ENCODE measurements at places on chromosomes 11 and 22.

DNA sequence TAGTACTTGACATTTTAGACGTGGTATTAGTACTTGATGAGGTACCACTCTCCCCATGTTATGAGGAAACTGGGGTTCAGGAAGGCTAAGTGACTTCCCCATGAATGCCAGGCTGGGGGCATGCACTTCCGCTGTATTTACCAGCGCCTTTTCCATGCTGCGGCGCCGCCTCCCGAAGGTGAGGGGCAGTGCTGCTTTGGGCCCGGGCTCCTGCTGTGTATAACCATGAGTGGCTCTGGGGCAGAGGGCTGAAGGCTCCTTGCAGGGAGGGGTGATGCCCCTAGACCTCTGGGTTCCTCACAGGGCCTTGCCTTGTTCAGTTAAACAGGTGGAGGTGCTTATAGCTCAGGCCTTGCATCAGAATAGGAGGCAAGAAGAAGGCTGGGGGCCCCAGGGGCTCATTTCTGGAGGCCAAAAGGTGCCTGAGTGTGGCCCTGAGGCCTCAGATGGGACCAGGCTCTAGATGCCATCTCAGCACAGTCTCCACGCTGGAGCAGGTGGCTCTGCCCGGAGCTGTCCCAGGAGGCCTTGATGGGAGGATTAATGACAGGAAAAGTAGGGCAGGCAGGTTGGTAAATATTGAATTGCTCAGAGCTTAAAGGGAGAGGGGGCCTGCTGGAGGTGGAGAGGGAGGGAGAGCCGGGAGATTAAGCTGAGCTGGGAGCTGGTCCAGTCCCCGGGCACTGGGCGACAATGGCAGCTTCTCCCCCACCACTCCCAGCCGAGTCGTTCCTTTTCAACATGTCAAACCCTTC, 129.6 kb downstream of the CEP164 start:
- DNase-seq, result peak; percentile 81

GRCh38 chr11:26851291-26851690, 129.4 kb upstream of the SLC5A12 start:
- peak; percentile 68 for DNase-seq

- no peak for DNase-seq
These were observed 5.8 kb upstream of the OR5B2 start for GRCh38 chr11:58433638-58434203.

GRCh38 chr11:69703768-69704507, at the start of gene FGF19:
Gene FGF19, minus strand, starts transcription at chr11:69704022. Its CDS starts 146 bp downstream, at chr11:69703876.
- peak; percentile 13 for DNase-seq

GRCh38 chr11:3139086-3139440, 26.0 kb downstream of the OSBPL5 start:
- DNase-seq, result no peak

DNA sequence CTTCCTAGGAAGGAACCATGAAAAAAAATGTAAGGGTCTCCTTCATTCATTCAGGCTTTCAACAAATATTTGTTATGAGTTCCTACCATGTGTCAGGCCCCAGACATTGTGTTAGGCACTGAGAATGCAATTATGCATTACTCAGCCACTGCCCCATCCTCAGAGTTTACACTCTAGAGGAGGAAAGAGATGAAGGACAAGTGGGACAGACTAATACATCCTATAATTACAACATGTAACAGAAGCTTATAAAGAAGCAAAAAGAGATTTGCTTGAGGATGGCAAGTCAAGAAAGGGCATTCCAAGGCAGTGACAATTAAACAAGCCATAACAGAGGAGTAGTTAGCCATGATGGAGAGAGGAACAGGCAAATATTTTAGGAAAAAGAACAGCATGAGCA, 78.6 kb downstream of the FAM168A start:
- DNase-seq, result no peak

- no peak for DNase-seq
These were observed 5.7 kb upstream of the C1QTNF6 start for GRCh38 chr22:37193629-37194191.

- no peak for DNase-seq
These were observed 67.1 kb upstream of the LDLRAD3 start for GRCh38 chr11:35876786-35877185.

Measured in NCI-H2171 treated with DMSO at 0.1 percent for 48 hours (cell line).